8988T (cell line): ENCODE measurements at places on chromosomes 2 and 18.

DNA sequence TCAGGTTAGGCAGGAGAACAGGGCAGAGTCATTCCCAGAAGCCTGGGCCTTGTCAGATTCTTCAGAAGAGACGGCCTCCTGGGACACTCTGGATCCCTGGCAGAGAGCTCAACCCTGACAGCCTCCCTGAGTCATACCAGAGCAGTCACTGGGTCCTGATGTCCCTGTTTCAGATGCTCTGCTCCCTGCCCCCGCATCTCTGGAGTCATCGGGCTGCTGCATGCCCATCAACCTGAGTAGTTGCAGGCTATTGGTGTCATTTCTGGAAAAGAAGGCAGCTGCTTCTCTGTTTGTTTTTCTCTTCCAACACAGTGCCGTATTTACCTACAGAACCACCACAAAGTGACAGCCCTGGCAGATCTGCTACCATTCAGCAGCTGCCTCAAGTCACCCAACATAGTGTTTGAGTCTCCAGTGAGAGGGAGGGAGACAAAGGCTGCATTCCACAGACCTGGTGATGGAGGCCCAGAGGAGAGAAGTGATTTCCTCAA, 145.1 kb downstream of the B3GNT2 start:
- no peak for DNase-seq

GRCh38 chr2:102677244-102678215, 58.2 kb downstream of the SLC9A2 start:
- DNase-seq, result no peak

- DNase-seq, result no peak
Measured at GRCh38 chr18:79910563-79911343, 40.7 kb downstream of the SLC66A2 start.

GRCh38 chr2:46126571-46126970, 170.6 kb upstream of the EPAS1 start:
- no peak for DNase-seq

DNA sequence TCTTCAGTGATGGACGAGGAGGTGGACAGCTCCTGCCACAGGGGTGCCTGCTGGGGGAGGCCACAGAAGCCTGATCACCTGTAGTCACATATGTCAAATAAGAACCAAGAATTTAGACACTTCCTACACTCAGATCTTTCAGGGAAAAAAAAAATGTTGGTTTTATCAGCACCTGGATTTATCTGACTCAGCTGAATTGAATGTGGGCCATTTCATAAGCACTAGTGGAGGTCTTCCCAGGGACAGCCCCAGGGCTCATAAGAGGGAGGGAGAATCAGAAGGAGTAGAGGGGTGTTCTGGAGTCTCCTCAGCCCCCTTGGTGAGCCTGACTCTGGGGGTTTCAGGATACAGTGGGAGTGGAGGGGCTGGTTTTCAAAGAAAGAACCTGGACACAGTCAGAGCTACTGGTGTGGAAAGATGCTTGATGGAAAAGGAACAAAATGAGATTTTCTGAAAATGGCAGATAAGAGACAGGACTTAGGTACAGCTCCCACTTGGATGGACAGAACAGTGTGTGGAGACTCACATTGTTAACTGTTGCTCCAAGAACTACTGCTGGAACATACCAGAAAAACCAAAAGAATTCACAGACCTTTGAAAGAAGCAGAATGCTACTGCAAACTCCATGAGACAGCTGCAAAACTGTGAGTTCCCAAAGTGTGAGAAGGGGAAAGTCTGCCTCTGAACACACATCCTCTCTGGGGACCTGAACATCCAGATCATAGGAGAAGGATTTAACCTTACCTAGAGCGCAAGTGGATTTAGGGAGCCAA, 45.4 kb downstream of the LCT start:
- DNase-seq, result no peak
